ENCODE measurements at places on chromosomes 12 and 14.

DNA sequence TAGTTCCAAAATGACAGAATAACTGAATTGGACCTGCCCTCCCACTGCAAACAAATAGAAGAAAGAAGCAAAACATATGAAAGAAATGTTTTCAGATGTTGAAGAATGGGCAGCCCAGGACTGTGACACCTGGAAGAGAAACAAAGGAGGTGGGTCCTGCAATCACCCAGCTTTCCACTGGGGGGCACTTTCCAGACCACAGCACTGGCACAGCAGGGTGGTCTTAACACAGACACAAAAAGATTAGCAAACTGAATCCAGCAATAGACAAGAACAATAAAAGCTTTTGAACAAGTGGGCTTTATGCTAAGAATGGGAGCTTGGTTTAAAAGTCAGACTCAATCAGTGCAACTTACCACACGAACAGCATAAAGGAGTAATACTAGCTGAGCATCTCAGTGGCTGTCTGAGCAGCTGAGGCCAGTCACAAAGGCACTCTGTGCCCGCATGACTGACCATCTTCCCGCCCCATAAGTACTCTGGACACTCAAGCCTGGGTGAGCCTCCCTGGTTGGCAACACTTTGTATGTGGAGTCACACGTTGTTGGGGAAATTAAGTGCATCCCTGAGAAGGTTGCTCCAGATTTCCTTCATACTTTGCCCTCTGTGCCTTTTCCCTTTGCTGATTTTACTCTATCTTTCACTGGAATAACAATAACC is 27.7 kb downstream of the JKAMP start:
- no peak for DNase-seq

GRCh38 chr12:38785381-38785780 is 120.0 kb downstream of the CPNE8 start:
- no peak for DNase-seq

DNA sequence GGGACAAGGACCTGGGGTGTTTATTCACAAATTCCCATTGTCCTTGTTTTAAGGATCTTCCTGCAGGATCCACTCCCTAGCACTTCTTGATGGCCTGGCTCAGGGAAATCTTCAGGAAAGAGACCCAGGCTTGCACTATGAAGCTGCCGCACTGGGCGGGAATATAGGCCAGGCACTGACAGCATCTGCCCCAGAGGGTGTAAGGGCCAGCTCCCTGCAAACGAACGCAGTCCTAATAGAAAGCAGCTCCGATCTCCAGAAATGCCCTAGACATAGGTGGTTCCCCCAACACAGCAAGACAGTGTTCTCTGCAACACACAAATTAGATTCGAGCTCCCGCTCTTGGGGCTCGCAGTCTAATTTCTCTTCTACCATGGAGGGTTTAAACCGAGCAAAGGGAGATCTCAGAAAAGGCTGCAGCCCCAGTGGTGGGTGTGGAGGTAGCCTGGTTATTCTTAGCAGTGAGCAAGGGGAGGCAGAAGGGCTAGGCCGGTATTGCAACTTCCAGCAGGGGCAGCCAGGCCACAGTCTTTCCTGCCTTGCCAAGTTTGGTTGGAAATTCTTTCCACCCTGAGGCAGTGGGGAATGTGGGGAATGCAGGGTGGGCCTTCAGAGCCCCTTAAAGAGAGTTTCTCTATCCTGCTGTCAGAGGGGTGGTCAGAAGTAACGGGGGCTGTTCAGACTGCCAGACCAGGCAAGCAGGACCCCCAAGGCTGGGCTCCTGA is 16.1 kb upstream of the WSCD2 start:
- DNase-seq: no peak

DNA sequence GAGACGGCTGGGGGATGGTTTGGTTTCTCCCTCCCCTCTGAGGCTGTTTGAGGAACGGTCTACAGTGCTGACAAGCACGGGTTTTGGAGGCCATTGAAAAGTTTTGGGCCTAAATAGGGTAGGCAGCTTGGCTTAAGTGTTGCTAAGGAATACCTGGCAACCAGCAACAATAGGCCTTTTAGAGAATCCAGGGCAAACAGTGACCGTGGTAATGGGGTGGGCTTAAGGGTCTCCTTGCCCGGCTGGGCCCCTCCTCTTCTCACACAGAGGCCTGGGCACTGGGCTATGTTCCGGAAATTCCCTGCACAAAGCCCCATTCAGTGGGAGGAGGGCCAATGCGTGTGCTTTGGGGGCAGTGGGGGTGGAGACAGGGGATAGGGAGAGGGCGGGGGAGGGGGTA is 55.4 kb downstream of the ASCL1 start:
- DNase-seq: no peak

DNA sequence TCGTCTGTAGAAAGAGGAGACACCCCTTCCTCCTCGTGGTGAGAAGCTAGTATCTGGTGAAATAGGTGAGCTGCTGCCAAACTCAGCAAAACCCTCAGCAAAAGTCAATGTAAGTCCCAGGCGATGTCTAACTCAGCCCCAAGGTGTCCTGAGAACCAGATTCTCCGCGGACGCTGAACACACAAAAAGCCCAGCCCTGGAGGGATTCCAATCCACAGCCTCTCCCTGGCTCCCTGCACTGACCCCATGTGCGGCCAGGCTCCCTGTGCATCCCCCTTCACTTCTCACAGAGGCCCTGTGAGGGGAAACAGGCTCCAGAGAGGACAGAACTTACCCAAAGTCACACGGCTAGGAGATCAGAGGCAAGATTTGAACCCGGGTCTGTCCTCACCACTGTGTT is 81.5 kb downstream of the NINJ2 start:
- DNase-seq: no peak

GRCh38 chr14:36515896-36516718 is 3.9 kb downstream of the NKX2-1 start:
- no peak for DNase-seq

DNA sequence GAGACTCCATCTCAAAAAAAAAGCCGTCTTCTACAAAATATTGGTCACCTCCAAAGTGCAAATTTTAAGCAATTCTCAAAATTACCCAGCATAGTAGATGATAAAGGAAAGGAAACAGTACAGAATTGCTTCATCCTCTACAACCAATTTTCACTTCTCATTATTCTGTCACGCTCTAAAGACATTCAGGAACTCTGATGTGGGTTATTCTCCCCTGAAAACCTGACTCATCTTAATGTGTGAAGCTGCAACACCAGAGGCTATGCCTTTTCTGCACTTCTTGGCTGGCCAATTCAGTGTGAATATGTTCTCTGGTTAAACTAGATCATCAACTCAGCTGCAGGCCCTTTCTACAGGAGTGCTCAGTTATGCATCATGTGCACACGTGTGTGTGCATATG is 11.0 kb downstream of the PTGER2 start:
- DNase-seq: peak; percentile 44

DNA sequence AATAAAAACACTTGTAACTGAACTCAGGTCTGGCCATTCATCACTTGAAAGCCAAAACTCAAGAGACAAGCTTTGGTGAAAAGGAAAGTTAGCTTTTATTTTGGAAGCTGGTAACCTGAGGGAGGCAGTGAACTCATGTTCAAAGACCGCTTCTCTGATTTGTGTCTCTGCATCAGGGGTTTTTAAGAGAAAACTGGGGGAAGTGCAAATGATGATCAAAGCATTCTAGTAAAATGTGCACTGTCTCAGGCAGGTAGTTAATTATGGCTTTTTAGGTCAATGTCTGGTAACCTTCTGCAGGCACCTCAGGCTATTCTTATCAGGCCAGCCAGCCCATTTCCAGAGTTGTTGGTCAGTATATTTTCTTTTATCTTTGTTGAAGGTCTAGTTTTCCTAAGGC is 162.2 kb downstream of the SYT10 start:
- DNase-seq: no peak

DNA sequence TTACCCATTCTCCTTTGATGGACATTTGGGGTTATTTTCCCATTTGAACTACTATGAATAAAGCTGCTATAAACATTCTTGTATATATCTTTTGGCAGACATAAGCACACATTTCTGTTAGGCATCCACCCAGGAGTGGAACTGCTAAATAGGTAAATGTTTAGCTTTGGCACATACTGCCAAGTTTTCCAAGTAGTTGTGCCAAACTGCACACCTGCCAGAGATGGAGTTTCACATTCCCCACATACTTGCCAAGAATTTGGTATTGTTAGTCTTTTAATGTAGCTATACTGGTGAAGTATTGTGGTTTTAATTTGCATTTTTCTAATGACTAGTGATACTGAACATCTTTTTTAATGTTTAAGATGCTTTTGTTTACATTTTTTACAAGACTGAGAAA is 201.0 kb downstream of the GXYLT1 start:
- no peak for DNase-seq
